ENCODE measurements at places on chromosomes 7 and 10.

DNA sequence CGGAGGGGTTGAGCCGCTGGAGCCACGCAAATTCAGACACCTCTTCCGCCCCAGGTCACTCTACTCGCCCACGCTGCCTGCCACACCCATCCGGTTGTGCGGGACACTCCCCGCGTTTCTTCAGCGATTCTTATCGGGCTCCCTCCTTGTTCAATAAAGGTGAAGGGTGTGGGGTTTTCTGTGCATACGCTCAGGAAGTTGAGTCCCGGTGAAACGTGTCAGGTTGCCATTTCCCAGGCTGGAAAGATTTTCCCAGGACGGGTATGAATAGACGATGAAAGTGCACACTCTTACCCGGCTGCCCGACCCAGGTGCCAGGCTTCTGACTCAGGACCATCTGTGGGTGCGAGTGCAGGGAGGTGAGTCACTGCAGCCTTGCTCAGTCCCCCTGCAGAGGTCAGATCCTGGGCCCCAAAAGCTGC, 22.0 kb downstream of the KLF6 start:
- DNase-seq, result no peak

DNA sequence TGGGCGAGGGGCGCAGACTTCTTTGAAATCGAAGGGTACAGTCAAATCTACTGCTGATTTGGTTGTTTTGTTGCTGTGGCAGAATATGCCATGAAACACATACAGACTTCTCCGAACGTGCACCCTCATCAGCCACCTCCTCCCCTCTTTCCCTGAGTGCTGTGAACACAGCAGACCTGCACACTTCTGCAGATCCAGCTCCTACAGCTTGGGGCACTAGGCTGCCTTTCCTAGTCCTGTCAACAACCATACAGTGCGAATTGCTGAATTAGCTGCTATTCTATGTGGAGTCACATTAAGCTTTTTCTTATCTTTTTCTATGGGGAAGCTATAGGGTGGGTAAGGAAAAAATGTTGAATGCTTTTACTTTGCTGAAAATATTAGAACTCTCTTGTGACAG, 57.5 kb downstream of the COL17A1 start:
- DNase-seq, result no peak

- DNase-seq, result no peak
Observed at GRCh38 chr7:121753944-121754343, 119.0 kb upstream of the PTPRZ1 start.

DNA sequence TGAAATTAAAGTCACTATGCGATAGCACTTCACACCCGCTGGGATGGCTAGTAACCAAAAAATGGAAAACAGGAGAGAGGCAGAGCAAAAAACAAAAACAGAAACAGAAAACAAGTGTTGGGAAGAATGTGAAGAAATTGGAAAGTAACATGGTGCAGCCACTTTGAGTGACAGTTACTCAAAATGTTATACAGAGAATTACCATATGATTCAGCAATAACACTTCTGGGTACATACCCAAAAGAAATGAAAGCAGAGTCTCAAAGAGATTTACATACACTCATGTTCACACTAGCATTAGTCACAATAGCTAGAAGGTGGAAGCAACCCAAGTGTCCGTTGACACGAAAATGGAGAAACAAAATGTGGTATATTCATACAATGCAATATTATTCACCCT, 88.6 kb upstream of the KCNIP2 start:
- DNase-seq, result no peak

DNA sequence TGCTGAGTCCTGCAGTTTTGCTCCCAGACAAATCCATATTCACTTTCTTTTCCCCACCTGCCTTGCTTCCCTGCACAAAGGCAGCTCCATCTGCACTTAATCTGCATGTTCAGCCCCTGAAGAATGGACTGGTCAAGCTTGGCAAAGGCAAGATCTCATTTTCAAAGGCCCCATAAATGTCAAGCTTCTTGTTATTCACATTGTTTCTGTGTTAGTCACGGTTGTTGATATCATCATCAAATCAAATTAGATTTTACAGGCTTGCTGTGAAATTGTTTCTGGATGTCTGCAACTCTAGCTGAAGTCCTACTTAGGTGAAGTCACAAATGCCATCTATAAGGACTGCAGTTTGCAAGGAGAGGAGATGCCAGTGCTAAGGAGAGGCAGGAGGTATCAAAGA, 91.0 kb downstream of the GPAM start:
- no peak for DNase-seq

DNA sequence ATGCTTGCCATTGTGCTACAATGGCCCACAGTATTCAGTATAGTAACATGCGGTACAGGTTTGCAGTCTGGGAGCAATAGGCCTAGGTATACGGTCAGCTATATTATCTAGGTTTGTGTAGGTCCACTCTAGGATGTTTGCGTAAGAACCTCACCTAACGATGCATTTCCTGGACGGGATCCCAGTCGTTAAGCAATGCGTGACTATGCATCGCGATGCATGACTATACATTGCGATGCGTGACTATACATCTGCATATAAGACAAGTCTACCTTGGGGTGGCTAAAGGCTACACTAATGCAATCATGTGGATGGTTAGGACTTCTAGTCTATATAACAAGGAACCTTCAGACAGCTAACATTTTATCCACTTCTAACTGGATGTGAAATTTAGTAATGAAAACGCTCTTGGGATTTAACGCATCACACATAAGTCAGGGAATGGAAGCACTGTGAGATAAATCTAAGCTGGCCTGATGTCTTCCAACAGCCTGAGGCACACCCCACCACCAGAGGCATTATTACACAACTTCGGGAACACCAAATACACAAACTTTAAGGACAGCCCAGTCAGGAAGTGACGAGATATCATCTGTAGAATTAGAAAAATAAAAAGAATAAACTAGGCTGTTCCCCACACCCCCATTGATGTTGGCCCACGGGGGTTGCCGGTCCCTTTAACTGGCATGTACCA, 9.2 kb downstream of the GNA12 start:
- DNase-seq, result no peak

GRCh38 chr10:99569253-99569939, 36.7 kb downstream of the NKX2-3 start:
- DNase-seq, result no peak

GRCh38 chr7:108090791-108091460, 39.2 kb downstream of the LAMB4 start:
- DNase-seq, result no peak

- no peak for DNase-seq
Observed at GRCh38 chr7:29563590-29564495, at the start of gene PRR15. Gene PRR15 (plus strand): TSS chr7:29563835. CDS start chr7:29566330, 2,495 bp downstream.

DNA sequence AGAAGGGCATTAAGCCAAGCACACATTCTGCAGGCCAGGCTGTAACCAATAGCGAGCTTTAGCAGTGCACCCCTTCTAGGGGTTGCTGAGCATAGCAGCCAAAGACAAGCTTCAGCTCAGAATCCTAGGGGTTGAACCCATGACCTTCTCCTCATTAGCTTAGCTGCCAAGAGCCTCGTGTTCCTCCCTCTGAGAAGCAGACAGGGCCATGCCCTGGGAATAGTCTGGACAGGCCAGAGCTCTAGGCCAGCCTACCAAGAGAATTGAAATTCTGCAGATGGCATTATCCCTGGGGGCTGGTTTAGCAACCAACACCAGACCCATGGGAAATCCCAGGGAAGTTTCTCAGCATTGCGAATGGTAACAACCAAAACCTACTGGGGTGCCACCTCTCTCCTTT, 77.2 kb downstream of the PLXNA4 start:
- no peak for DNase-seq

- no peak for DNase-seq
Observed at GRCh38 chr10:11345224-11346054, 266.0 kb downstream of the USP6NL start.

GRCh38 chr7:155685070-155685790, 40.8 kb downstream of the RBM33 start:
- DNase-seq, result no peak

GRCh38 chr7:120303105-120303504, 30.1 kb downstream of the KCND2 start:
- no peak for DNase-seq

GRCh38 chr7:2072042-2072441, 160.7 kb downstream of the MAD1L1 start:
- no peak for DNase-seq

DNA sequence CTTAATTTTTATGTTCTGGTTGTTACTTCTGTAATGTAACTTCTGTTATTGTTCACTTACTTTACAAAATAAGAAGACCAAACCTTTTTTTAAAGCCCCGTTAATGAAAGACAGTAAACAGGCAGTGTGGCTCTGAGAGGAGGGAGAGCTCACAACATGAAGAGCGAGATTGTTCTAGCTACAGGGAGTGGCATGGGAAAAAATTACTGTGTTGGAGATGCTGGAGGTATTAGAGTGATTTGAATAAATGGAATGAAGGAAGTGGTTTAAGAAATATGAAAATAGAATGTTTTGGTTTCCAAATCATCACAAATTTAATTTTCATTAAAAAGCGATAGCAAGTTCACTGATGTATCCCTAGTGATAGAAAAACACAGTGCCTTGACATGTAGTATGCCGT, 31.8 kb downstream of the REEP3 start:
- DNase-seq, result no peak

GRCh38 chr7:25260862-25261494, 32.7 kb upstream of the NPVF start:
- no peak for DNase-seq

GRCh38 chr7:124779194-124779593, 13.6 kb upstream of the GPR37 start:
- DNase-seq, result no peak

DNA sequence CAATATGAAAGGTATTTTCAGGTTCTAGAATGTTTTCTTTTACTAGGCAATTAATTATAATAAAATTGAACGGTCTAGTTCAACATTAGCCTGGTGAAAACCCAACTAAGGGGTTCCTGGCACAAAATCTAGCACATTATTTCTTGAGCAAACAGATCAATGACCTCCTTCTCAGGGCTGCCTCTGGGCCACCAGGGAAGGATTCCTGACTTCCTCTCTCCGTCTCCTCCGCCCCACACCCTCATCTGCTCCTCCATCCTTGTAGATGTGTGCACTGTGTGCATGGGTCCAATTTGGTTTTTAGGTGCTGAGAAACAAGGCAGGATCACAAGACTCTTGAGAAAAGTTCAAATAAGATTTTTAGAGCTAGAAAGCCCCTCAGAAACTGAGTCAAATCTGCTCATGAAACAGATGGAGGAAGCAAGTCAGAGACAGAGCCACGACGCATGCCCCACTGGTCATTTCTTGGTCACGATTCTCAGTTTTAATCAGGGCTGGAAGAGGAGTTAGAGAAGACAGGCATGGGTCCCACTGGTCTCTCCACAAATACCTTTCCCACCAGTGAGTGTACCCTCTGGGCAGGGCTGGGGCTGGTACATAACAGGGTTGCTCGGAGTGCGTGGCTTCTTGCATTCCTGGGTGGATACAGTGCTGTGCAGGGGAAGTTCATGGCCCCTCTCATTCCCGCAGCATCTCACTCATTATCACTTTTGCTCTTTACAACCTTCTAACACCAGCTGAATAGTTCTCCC, 3.8 kb downstream of the TRPV6 start:
- DNase-seq, result no peak

- no peak for DNase-seq
Observed at GRCh38 chr7:101390901-101391301, 28.2 kb downstream of the COL26A1 start.

GRCh38 chr10:124657806-124658205, 86.4 kb downstream of the FAM53B start:
- DNase-seq, result no peak

- DNase-seq, result no peak
Observed at GRCh38 chr7:6709808-6710207, 3.1 kb upstream of the ZNF12 start.

GRCh38 chr10:5584895-5585516, 60.2 kb downstream of the CALML3 start:
- DNase-seq, result no peak

GRCh38 chr10:132870426-132870825, 71.9 kb downstream of the CFAP46 start:
- DNase-seq, result no peak

GRCh38 chr7:51366930-51367613, 50.5 kb upstream of the COBL start:
- no peak for DNase-seq

GRCh38 chr7:81886211-81886764, 116.4 kb upstream of the HGF start:
- DNase-seq, result no peak

GRCh38 chr10:116707981-116708380, 34.4 kb downstream of the HSPA12A start:
- DNase-seq, result no peak

DNA sequence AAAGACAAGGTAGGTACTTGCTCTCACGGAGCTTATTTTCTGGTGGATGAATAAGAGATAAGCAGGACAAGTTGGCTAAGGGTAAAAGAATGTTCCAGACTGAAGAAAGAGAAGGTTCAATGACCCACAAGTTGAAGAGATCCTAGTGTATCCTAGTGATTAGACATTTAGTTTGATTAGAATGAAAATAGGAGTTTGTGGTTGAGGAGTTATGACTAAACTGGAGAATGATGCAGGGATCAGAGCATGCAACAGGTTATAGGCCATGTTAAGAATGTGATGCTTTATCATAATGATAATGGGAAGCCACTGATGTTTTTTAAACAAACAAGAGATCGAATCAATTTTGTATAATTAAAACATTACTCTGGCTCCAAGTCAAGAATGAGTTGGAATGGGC, 357.2 kb downstream of the HPSE2 start:
- DNase-seq, result no peak

Data from esophagus squamous epithelium (tissue), 5 donors.